ENCODE measurements at places on chromosomes 3 and 15.

DNA sequence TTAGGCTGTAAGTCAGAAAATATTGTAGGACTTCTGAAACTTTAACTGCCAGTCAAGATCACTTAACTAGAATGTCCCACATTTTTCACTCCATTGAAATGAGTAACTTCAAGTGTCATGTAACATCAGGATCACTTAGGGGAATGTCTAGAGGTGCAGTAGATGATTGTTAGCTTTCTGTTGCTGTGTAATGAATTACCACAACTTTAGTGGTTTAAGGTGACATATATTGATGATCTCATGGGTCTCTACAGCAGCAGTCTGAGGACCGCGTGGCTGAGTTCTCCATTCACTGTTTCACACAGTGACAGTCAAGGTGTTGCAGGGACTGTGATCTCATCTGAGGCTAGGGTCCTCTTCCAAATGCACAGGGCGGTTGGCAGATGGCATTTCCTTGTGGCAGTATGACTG lies 82.7 kb downstream of the SLC25A26 start:
- peak; percentile 81 for DNase-seq

GRCh38 chr3:40615110-40615915 lies 90.6 kb downstream of the ZNF621 start:
- DNase-seq: no peak

DNA sequence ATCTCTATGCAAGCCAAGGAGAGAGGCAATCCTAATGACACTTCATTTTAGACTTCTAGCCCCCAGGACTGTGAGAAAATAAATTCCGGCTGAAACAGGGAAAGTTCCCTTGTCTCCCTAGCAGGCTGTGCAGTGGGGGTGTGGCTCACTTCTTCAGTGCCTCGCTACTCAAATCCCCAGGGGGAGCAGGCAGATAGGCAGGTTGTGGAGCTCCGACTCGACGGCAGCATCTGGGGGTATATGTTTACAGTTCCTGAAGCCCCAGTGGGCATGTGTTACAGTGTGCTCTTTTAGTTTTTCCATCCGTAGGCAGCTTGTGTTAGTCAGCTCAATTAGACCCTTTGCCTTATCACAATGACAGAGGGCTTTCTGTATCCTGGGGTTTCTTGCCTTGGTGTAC lies 836.5 kb downstream of the PDCD6IP start:
- no peak for DNase-seq

DNA sequence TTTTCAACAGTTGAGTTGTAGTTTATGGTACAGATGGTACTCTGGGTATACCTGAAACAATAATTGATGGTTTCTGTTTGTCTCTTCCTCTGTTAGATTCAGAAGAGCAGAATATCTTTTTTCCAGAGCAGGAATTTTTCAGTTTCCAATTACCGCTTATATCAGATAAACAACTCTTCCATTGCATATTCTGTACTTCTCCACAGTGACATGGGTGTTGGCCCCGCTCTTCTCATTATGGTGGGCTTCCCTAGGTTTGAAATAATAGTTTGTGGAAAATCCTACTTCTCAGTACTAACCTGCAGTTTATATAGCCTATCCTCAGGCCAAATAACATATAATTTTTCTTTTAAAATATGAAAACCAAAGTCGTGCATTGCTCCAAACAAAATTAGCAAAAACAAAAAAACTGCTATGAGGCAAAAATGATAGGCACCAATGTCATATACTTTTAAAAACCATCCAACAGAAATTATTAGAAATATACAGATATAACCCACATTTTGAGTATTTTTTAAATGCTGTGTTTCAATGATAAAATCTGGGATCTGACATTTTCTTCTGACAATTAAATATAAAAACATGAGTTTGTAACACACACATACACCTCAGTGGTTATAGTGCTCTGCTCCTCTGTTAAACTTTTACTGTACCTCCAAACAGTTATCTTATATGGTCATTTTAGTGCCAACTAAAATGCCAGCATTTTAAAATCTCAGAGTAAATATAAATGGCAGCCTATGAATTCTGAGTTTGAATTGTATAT lies 56.8 kb downstream of the CMSS1 start:
- no peak for DNase-seq

DNA sequence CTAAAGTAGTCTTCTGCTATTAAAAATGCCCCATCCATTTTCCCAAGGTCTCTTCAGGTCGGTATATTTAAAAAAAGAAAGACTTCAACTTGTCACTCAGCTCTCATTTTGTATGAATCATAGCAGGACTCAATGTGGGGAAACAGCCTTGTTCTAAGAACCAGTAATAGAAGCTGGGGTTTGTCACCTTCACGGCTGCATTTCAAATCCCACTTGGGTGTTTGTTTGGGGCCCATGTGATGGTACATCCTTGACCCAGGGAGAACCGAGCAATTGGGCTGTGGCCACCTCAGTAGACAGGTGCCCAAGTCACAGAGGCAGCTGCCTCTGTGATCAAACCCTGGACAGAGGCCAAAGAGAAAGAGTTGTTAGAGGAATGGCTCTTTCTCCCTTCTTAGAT lies 70.3 kb upstream of the ARL8B start:
- DNase-seq: no peak

GRCh38 chr15:63601026-63601703 lies 4.0 kb downstream of the FBXL22 start:
- peak; percentile 57 for DNase-seq

- DNase-seq: peak; percentile 46
Measured at GRCh38 chr3:149771652-149772271, 19.5 kb upstream of the COMMD2 start.

Data from CD4-positive, alpha-beta T cell treated with Interleukin-17A for 1 hour (primary cell).